ENCODE measurements at places on chromosomes 11 and 22.

GRCh38 chr11:78248903-78249302 lies 60.2 kb downstream of the USP35 start:
- no peak for DNase-seq

- DNase-seq = no peak
Observed at GRCh38 chr11:37907436-37908218, 1309.6 kb upstream of the RAG2 start.

DNA sequence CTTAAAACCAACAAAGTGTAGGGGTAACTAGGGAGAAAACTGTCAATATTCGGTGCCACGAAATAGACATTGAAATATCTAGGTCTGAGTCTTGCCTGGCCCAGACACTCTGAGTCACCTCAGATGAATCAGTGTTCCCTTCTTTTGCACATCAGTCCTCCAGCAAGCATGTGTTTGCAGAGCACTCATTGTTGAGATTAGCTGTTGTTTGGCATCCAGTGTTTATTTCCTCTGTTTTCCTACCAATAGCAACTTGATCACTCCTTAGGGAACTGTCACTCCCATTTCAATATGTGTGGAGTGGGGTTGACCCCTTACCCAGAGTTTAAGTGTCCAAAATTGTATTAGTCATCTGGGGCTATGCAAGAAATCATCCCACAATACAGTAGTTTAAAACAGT lies 4.7 kb upstream of the ASCC2 start:
- DNase-seq = peak; percentile 33

- no peak for DNase-seq
Observed at GRCh38 chr11:16966930-16967671, 47.1 kb downstream of the PLEKHA7 start.

DNA sequence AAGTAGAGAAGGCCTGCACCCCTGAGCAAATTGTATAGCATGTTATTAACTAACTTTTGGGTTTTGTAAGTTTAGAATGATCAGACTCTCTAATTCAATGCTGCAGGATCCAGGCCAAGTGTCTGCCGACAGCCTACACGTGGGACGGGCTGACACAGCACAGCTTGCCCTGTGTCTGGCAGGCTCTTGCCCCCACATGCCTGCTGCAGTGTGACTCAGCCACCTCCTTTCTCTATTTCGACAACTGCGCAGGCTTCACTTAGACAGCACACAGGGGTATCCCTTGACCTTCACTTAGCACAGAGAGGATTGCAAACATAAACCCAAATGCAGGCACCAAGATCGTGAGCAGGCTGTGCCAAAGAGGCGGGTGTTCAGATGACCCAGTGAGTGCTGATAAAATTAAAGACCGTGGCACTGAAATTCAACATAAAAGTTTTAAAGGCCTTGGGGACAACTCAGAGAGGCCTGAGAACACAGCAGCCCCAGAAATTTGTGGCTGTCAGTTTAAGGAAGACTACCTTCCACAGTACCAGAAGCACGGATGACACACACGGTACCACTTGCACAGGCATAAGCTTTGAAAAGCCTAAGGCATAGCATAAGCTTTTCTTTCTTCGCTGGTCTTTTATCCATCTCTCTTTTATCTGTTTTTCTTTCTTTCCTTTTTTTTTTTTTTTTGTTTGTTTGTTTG lies 37.8 kb downstream of the SCN3B start:
- peak; percentile 1 for DNase-seq

DNA sequence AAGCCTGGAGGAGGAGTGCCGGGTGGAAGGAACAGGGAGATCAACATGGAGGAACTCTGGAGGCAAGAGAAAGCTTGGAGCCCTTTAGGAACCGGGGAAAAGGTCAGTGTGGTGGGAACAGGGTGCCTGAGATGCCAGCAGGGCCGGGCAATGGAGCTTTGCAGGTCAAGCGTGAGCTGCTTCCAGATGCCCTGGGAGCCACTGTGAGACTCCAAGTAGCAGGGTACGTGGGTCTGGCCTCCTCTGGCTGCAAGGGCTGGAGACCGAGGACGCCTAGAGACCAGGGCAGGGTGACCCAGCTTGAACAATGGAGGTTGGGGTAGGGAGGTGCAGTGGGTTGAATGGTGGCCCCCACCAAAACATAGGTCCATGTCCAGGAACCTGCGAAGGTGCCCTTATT lies 15.6 kb upstream of the EMID1 start:
- DNase-seq = no peak

DNA sequence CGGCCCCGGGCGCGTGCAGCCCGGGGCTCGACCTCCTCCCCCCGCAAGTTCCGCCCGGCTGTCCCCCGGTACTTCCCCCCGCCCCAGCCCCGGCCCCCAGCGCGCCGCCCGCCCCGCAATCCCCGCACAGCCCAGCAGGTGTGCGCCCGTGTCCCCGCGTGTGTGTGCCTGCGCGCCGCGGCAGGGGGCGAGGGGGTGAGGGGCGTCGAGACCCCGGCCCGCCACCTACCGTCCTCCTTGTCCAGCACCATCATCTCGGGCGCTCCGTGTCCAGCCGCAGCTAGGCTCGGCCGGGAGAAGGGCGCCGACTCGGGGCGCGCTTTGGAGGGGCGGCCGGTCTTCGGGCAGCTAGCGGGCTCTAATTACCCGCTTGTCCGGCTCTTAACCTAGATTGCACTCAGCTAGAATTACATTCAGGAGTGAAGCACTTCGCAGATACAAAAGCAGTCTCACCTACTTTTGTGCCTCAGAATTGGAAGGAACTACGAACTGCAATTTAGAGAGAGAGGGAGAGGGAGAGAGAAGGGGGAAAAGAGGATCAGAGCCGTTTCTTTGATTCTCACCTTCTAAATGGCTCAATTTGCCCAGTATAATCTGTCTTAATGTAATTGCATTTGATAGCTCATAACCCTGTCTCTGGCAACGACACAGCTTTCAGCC lies 439 bp downstream of the LMO1 start:
- DNase-seq = no peak
